ENCODE measurements at places on chromosomes 12 and 14.

DNA sequence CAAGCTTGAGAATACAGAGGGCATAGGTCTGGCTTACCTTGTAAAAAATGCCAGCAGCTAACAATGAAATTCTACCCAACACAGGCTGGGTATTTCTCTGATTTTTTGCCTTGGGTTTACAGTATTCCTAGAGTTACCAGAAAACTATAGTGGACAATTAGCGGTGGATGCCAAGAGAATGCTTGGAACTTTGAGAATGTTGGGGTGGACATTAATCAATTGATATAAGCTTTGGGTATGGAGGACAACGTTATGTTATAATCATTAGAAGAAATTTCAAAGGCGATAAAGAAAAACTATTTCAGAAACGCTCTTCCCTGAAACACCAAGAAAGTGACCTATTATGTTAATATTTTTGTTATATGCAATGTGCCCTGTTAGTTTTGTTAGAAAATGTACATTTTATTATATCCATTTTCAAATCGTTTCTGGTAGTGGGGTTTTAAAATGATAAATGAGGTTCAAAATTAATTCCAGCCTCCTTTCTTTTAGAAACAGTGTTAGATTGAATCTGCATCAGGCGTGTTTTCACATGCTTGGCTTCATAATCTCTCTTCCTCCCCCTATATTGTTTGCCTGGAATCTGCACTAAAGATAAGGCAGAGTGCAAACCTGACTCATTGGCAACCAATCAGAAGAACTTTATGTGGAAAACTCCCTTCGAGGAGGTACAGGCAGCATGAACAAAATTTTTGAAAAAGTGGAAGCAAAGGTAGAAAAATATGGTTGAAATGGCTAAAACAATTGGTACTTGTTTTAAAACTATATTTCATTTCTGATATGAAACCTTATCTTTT, 1.4 kb upstream of the PTPRQ start:
- DNase-seq: no peak

GRCh38 chr12:54019924-54020590, 8.2 kb upstream of the HOXC6 start:
- no peak for DNase-seq

DNA sequence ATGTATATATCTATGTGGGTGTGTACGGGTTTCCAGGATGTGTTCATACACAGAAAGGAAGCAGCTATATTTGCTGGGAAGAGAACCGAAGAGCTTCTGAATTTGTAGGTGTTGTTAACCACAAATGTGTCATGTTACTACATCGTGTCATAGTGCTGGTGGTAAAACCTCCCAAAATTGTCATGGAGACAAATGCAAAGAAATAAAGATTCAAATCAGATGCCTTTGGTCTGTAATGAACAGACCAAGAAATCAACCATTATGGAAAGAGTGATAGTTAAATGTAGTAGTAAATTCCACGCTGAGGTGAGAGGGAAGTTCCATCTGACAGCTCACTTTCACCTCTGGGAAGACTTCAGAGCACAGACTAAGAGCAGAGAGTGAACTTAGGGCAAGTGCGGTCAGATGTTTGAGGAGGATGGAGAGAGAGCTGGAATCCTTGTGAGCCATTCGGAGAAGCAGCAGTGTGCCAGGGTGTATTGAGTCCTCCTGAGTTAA, 487.5 kb downstream of the TMEM121 start:
- no peak for DNase-seq

DNA sequence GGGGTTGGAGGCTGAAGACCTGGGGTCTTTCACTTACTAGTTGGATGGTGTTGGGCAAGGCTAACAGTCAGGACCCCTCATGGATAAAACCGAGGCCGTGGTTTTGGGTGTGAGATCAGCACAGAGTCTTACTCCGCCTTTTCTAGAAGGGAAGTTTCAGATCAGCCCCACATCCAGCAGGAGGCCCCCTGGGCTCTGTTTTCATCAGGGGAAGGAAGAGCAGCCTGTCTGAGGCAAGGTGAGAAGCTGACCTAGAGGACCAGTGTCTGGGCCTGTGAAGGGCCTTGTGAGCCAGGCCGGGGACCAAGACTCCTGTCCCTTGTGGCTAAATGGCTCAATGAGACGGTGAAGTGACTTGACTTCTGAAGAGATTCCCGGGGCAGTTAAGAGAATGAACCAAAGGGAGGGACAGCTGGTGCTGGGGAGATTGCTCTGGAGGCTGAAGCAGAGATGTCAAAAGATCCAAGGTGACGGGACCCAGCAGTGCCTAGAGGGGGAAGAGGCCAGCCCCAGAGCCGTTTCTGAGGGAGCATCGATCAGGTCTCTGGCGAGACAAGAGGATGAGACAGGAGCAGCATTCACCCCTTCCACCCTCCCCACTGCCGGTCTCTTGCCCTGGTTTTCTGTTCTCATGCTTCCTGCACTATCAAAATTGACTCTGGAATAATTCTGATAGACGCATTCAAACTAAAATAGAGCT, 40.1 kb upstream of the TSPAN9 start:
- no peak for DNase-seq

- DNase-seq: no peak
Observed at GRCh38 chr12:118034429-118035189, 18.1 kb downstream of the RFC5 start.

DNA sequence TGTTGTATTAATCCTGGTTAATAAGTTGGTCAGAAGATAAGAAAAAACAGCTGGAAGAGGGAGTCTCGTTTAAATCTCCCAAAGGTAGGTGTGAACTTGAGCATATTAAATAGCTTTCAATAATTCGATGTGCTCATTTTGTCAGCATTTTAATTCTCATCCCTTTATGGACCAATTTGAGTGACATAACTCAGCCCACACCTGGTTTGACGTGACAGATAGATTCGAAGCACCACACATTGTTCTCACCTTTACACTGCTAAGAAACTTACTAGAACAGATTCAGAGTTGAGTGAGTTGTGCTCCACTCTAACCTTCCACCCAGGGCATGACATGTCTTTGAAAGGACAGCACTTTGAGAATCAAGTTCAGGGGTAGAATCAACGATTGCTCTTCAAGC, 161.4 kb upstream of the GZMB start:
- no peak for DNase-seq

DNA sequence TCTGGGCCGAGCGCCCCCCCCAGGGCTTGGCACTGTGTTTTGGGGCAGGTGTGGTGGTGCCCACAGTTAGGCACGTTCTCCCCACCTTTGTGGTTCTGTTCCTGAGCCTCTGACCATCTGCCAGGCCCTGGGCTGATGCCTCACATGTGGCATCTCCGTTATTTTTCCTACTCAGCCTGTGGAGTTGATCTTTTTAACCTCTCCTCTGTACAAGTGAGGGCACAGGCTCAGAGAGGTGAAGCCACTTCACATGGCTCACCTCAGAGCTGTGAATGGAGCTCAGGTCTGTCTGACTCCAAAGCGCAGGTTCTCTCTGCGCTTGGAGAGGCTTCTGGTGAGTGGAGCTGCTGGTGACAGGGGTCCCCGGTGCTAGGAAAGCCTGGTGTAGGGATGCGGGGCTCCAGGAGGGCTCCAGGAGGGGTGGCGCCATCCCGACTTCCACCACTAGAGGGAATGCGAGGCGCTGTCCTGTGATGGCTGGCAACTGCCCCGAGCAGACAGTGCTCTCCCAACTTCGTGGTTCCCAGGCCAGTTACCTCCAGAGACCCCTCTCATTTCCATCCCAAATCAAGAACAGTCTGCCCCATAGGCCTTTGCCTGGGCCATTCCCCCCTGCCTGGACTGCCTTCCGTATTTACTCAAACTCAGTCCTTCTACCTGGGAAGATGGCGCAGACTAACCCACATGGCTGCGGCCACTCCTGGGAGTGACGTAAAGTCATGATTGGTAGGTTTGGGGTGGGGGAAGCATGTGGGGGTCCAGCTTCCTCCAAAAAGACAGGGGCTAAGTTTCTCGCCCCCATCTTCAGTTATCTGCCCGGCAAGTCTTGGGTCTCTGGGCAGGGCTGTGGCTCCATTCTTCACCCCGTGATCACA, 9.9 kb downstream of the BCL7A start:
- DNase-seq: no peak

- no peak for DNase-seq
Observed at GRCh38 chr12:91947459-91947858, 198.2 kb downstream of the BTG1 start.

DNA sequence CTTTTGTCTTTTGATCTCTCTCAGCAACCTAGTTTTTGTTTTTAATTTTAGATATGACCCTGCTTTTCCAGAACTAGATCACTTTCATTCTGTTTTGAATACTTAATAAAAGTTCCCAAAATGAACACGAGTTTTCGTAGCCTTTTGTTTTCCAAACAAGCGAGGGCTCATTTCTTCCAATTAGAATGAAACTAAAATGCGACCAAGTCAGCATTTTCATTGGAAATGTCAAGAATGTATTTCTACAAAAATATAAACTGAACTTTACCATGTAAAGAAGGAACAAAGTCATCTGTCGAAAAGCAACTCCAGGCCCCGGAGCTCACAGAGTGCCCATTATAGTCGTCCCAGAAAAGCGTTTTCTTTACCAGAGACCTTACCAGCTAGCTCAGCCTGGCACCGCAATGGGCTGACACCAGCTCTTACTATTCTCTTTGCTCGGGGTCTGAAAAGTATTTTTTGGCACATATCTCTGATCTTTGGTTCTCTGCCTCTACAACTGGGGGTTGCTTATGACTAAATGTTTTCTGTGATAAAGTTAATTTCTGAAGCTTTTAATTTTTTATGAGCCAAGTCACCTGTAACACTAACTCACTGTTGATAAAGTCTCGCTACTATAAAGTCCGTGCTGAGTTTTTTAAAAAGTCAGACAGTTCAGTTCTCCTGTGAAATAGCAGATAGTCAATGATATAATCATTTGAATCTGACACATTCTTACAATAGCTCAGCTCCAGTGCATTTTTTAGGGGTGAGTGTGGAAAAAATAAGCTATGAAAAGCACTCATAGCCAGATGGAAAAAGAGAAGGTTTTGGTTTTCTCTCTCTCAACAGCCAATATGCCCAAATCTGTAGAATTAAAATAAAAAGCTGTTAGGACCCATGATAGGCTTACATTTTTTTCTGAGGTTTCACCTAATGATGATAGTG, 43.4 kb downstream of the SAMD4A start:
- no peak for DNase-seq

DNA sequence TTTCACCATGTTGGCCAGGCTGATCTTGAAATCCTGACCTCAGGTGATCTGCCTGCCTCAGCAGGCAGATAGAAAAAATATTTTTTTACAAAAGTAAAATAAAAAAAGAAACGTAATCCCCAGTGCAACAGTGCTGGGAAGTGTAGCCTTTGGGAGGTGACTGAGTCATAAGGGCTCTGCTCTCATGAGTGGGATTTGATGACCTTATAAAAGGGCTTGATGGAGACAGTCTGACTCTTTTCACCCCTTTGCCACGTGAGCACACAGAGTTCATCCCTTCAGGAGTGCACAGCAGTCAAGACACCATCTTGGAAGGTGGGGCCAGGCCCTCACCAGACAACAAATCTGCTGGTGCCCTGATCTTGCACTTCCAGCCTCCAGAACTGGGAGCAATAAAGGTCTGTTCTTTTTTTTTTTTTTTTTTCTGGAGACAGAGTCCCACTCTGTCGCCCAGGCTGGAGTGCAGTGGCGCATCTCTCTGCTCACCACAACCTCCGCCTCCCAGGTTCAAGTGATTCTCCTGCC, 24.7 kb upstream of the DYNC1H1 start:
- DNase-seq: no peak

- no peak for DNase-seq
Observed at GRCh38 chr12:25788707-25789442, 169.6 kb upstream of the RASSF8 start.

DNA sequence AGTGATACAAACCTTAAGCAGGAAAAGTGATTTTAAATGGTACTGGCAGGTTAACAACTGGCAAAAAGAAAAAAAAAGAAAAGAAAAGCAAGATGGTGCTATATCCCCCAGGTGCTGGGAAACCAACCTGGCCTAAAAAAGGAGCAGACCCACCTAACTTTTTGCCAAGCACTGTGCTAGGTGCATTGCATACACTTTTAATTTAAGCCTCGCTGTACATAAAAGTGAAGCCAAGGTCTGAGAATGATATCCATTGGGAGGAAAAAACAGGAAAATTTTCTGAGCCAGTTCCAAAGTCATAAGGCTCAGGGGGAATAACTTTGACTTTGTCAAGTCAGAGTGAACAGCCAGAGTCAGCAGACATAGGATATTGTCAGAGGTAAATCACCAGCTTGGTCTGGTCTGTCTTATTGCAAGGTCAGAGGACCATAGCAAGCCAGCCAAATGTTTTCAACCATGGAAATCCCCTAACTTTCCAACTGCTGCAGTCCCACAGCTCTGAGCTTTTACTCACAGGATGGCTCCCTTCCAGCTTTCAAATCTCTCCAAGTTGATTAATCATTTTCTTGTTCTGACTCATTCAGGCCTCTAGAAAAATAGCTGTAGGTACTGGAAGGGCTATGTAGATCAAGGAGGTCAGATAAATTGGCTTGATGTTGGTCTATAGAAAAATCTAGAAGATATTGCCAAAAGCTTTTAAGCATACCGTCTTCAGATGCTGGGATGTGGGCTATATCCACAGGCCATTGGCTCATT, 412.9 kb downstream of the RAD51B start:
- no peak for DNase-seq

DNA sequence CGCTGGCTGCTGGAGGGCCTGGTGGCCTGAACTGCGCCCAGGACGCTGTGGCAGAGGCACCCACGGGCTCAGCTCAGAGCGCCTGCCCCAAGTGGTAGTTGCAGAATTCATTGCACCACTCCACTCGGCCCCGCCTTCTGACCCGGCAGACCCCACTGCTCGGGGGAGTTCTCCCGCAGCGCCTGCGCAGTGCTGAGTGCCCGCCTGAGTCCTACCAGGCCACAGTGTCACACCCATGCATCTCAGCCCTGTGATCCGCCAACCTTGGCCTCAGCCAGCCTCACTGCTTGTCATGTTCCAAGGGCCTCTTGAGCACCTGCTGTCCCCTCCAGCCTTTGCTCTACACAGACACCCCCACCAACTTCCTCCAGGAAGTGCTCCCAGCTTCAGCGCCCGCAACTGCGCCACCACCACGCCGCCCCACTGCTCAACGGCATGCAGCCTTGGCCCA, 12.2 kb downstream of the DEGS2 start:
- peak; percentile 67 for DNase-seq

DNA sequence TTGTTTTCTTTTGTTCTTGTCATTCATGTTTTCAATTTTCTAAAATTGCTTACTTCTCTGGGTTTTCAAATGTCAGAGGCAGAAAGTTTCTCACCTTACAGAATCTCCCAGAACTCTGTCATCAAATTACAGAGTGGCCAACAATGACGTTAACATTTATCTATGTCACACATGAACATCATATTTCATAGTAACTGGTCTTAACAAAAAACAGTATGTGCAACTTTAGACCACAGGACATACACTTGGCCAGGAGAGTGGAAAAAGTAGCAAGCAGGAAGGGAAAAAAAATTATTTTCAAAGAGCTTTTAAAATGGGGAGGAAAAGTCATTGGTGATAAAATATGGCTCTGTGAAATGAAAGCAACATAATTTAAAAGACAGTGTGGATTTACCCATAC, 426.5 kb downstream of the MED13L start:
- DNase-seq: no peak

DNA sequence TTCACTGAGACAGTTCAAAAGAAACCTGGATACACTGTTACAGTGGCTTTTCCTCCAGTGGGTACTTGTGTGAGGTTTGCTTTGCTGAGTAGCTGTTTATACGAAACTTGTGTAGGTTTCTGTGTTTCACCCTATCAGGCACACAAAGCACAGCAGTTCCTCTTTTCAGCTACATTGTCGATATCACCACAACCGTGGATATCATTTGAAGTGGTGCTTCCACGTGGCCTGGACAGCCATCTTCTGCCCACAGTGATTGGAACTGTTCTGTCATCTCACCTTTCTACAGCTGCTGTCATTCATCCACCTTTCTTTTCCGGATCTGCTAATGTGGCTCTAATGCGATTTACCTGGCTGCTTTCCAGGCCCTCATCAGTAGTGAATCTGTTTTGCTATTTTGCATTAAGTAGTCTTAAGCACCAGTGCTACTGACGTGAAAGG, 368.8 kb downstream of the SYT1 start:
- DNase-seq: no peak
